ENCODE measurements at places on chromosomes 12 and 14. TPM values are rescaled to one million over a fixed set of nuclear protein-coding genes. Genes with fewer than 3 reads are reported as not detected.

DNA sequence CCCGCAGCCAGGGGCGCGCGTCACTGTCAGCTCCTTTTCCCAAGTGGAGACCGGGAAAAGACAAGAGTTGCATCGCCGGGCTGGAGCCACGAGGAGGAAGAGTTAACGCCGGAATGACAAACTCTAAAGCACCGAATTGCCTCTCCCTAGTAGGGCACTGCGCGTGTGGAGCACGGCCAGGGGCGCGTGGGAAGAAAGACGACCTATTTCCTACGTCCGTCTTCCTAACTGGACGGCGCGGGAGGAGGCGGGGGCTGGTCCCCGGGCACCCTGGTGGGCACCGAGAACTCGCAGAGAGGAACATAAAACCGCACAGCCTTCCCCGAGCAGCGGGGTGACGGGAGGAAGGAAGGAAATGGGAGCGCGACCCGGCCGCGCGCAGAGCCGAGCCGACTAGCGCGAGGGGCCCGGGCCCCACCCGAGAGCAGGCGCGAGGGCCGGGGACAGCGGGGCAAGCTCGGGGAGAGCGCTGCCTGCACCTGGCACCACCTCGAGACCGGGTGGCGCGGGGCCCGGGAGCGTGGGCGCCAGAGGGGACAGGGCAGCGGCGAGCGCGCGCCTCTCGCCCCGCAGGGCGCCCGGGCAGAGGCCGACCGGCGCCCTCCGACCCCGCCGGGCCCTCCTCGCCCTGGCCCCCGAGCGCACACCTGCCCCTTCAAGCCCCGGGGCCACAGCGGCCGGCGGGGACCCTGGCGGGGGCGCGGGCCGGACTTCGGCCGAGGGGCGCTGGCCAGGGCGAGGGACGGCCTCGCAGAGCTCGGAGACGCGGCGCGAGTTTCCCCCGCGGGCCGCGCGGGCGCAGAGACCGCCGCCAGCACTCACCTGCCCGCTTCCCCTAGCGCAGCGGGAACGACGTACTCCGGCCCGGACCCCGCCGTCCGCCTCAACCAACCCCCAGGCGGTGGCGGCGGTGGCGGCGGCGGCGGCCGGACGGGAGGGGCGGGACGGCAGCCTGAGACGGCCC lies at the start of gene SETD3:
SETD3 (minus strand) TSS at position 954 of the 964 bp plus-strand sequence. CDS start 15,054 bp downstream, outside the sequence.
- peaks cover 9% of the 10 kb centered on the region for H3K4me1 ChIP-seq
- H3K4me3 ChIP-seq: peak within 1 kb of the TSS; percentile 94
- peak within 1 kb of the TSS; percentile 92 for H3K27ac ChIP-seq
- peak; percentile 79 for DNase-seq
- H3K36me3 ChIP-seq: no peaks in the 10 kb centered on the region
- H3K27me3 ChIP-seq: no peaks in the 10 kb centered on the region

DNA sequence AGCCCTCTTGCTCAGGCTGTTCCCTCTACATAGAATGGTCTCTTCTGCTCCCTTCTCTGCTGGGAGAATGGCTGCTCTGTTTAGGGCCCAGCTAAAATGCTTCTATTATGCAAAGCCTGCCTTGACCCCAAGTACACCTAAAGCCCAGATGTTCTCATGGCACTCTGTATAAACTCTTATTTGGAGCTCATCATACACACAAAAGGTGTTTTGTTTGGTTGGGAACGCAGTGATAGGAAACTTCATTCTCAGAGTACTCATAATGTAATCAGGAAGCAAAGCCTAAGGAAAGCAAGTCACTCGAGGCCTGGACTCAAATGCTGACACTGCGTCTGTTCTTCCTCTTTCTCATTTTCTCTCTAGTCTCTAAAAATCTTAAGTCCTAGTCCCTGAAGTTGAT lies 38.2 kb upstream of the SYCP3 start:
- DNase-seq: no peak
- peaks cover 7% of the 10 kb centered on the region for H3K36me3 ChIP-seq
- H3K27ac ChIP-seq: no peak overlapping the region
- H3K4me3 ChIP-seq: no peak overlapping the region

GRCh38 chr14:100899884-100900771 lies 3.4 kb downstream of the RTL1 start:
- peak overlapping the region; percentile 61 for H3K4me3 ChIP-seq
- DNase-seq: peak; percentile 78
- no peaks in the 10 kb centered on the region for H3K36me3 ChIP-seq
- H3K4me1 ChIP-seq: peaks cover 18% of the 10 kb centered on the region
- H3K27me3 ChIP-seq: peaks cover 10% of the 10 kb centered on the region

GRCh38 chr12:121456551-121456950 lies 56.6 kb downstream of the RNF34 start:
- H3K4me1 ChIP-seq: no peaks in the 10 kb centered on the region
- DNase-seq: peak; percentile 62
- no peak overlapping the region for H3K27ac ChIP-seq
- peaks cover 16% of the 10 kb centered on the region for H3K36me3 ChIP-seq
- H3K27me3 ChIP-seq: no peaks in the 10 kb centered on the region

DNA sequence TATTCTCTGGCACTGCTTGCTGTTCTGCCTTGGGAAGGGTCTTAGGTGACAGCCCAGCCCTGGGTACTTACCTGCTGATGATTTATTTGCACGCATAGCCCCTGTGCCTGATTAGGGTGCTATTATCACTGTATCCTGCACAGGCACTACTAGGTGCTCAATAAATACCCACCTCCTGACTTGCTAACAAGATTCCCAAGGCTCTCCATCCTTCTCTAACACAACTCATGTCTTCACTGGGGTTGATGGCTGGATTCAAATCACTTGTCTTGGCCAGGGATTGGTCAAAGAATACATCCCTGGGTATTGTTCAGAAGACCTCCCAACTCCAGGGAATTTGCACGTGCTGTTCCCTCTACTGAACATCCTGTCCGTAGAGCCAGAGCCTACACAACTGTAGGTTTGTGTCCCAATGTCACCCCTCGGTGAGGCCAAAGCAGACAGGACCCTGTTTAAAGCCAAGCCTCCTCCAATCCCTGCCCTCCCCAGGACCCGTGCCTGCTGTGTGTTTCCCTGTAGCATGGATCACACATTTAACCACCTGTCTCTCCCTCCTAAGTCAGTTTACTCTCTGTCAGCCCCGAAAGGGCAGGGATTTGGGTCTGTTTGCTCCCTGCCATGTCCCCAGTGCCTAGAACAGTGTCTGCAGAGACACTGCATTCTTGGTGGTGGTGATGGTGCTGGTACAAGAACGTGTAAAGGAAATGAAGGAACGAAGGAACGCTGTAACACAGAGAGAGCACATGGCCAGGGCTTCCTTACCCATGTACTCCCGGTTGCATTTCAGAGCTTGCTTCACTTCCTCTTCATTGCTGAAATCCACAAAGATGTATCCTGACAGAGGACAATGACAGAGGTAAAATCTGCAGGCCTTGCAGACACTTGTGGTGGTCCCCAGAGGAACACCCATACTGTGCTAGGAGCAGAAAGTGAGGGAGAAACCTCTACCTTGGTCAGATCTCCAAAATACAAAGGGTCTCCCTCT lies 16.5 kb downstream of the RBM19 start:
- no peak overlapping the region for H3K27ac ChIP-seq
- H3K36me3 ChIP-seq: peaks cover 79% of the 10 kb centered on the region
- no peaks in the 10 kb centered on the region for H3K4me1 ChIP-seq
- no peak overlapping the region for H3K4me3 ChIP-seq

DNA sequence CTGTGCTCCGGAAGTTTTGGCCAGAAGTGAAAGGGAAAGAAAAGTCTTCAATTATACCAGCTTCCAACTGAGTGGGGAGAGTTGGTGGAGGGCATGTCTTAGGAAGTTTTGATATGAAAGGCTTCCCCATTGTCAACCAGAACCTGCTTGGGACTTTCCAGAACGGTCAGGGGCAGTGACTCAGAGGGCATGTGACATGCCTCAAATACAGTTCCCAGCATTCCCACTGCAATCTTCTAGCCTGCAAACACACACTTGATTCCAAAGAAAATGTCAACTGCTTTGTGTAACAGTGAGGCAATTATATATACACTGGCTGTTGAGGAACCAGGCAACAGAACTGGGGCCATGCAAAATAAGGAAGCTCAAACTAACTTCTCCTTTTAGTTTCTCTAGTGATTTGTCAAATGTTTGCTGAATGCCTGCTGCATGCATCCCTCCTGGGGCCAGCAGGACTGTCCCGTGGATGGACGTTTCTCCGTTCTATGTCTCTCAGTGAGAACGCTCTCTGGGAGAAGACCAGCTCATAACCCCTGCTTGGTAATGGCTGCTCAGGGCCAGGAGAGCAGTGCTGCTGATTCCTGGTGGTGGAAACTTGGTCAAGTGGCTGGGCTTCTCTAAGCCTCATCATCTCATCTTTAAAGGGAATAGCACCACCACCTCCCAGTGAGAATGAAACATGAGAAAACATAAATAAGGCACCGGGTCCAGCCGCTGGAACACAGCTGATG lies 18.3 kb downstream of the SLC25A47 start:
- no peak overlapping the region for H3K27ac ChIP-seq
- no peak for DNase-seq
- H3K27me3 ChIP-seq: no peaks in the 10 kb centered on the region
- peaks cover 4% of the 10 kb centered on the region for H3K4me1 ChIP-seq
- peaks cover 81% of the 10 kb centered on the region for H3K36me3 ChIP-seq
- no peak overlapping the region for H3K4me3 ChIP-seq

- H3K36me3 ChIP-seq: no peaks in the 10 kb centered on the region
- H3K4me3 ChIP-seq: no peak overlapping the region
- peak overlapping the region; percentile 21 for H3K27ac ChIP-seq
- H3K4me1 ChIP-seq: peaks cover 14% of the 10 kb centered on the region
- no peak for DNase-seq
Observed at GRCh38 chr12:24379433-24379832, 430.0 kb upstream of the SOX5 start.

The IAPP gene
- not detected for total RNA-seq

GRCh38 chr14:42140001-42140400 lies 533.3 kb downstream of the LRFN5 start:
- no peak overlapping the region for H3K27ac ChIP-seq
- no peaks in the 10 kb centered on the region for H3K27me3 ChIP-seq
- no peaks in the 10 kb centered on the region for H3K36me3 ChIP-seq
- H3K4me1 ChIP-seq: no peaks in the 10 kb centered on the region

GRCh38 chr12:132084621-132085290 lies 59.4 kb downstream of the DDX51 start:
- H3K27me3 ChIP-seq: no peaks in the 10 kb centered on the region
- peaks cover 26% of the 10 kb centered on the region for H3K36me3 ChIP-seq
- H3K4me1 ChIP-seq: peaks cover 4% of the 10 kb centered on the region
- DNase-seq: peak; percentile 94

The NTF3 gene
- 1.4 TPM for total RNA-seq

GRCh38 chr14:72261068-72261467 lies 328.8 kb downstream of the RGS6 start:
- H3K27ac ChIP-seq: no peak overlapping the region
- no peak overlapping the region for H3K4me3 ChIP-seq
- no peaks in the 10 kb centered on the region for H3K27me3 ChIP-seq
- no peaks in the 10 kb centered on the region for H3K36me3 ChIP-seq
- no peak for DNase-seq

- peak; percentile 76 for DNase-seq
- no peaks in the 10 kb centered on the region for H3K36me3 ChIP-seq
- H3K4me1 ChIP-seq: no peaks in the 10 kb centered on the region
Observed at GRCh38 chr12:80472911-80473500, 29.0 kb downstream of the PTPRQ start.

DNA sequence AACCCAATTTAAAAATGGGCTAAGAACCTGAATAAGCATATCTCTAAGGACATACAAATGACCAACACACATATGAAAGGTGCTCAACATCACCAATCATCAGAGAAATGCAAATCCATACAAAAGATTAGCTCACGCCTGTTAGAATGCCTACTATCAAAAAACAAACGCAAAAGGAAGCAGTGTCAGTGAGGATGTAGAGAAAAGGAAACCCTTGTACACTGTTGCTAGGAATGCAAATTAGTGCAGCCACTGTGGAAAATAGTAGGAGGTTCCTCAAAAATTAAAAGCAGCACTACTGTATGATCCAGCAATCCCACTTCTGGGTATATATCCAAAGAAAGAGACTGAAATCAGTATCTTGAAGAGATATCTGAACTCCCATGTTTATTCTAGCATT lies 133.0 kb downstream of the CPNE8 start:
- no peak overlapping the region for H3K4me3 ChIP-seq
- no peak overlapping the region for H3K27ac ChIP-seq
- no peaks in the 10 kb centered on the region for H3K4me1 ChIP-seq
- no peaks in the 10 kb centered on the region for H3K36me3 ChIP-seq

Data from endodermal cell (in vitro differentiated cells).